ENCODE measurements at places on chromosomes 6 and 20.

- no peak for DNase-seq
Measured at GRCh38 chr6:15485936-15486335, 176.9 kb downstream of the DTNBP1 start.

- DNase-seq = no peak
Measured at GRCh38 chr6:130167655-130168054, 55.1 kb downstream of the SAMD3 start.

DNA sequence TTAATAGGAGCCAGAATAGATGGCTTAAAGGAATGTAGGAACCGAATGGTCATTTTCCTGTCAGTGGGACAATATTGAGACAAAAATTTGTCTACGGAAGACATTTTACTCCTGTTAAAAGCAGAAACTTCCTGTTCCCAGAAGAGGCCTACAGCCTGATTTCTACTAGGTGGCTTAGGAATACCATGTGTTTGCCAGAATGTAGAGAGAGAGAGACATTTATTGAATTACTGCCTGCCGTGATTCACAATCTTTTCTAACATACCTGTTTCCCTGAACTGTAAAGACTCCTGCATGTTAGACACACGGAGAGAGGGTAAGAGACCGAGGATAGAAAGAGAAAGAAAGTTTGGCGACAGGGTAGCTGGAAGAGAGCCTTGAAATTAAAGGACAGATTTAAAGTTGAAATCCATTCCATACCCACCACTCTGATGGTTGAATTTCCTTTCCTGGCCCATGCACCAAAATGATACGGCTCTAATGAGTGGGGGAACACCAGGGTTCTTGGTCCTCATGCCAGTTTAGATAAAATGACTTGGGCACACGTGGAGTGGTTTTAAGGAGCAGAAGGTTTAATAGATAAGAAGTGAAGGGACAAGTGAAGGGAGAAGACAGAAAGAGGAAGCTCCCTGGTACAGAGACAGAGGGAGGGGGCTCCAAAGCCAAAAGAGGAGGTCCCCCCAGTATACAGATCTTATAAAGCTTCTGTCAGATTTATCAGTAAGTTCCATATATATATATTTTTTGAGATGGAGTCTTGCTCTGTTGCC lies 22.5 kb downstream of the NCOA3 start:
- no peak for DNase-seq

- no peak for DNase-seq
Measured at GRCh38 chr6:148146717-148147462, 195.7 kb upstream of the SASH1 start.

- DNase-seq = no peak
Measured at GRCh38 chr6:73826571-73826970, 130.6 kb downstream of the CD109 start.

GRCh38 chr6:134041093-134041492 lies 11.3 kb downstream of the SLC2A12 start:
- no peak for DNase-seq

Measured in left renal pelvis (tissue), 4 donors.